ENCODE measurements at places on chromosomes 5 and 9.
A peak's percentile ranks its signal among the peaks of the same experiment; 100 is the strongest.

DNA sequence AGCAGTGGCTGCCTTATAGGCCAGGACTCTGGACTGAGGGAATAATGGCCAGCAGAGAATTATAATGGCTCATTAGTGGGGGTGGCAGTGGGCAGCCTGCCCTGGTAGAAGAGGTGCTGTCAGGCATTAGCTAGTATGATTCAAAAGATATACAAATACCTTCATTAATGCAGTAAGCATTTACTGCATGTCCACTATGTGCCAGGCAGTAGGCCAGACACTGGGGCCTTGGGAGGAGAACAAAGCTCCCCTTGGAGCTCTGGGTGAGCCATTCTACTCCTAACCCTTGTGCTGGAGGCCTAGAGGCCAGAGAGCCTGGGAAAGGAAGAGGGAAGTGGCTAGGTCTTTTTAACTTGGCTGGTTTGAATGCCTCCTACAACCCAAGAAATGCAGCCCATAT lies 2.0 kb upstream of the GARNL3 start:
- peak; percentile 20 for DNase-seq

GRCh38 chr5:102106599-102106998 lies 189.5 kb downstream of the SLCO4C1 start:
- DNase-seq = no peak

- no peak for DNase-seq
Measured at GRCh38 chr5:91875196-91875779, 492.2 kb upstream of the ARRDC3 start.

DNA sequence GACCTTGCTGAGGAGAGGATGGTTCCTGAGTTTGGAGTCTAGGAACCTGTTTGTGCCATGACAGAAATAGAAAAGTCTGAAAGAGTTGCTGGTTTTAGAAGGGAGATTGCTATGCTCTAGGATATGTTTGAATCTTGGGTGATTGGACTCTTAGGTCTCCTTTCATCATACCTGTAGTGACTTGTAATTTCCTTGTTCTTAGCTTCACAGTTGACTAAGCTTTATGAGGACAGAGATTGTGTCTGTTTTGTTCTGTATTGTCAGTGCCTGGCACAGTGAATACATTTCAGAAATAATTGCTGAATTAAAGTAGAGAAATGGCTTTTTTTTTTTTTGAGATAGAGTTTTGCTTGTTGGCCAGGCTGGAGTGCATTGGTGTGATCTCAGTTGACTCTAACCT lies 31.5 kb downstream of the GAPVD1 start:
- DNase-seq = no peak

DNA sequence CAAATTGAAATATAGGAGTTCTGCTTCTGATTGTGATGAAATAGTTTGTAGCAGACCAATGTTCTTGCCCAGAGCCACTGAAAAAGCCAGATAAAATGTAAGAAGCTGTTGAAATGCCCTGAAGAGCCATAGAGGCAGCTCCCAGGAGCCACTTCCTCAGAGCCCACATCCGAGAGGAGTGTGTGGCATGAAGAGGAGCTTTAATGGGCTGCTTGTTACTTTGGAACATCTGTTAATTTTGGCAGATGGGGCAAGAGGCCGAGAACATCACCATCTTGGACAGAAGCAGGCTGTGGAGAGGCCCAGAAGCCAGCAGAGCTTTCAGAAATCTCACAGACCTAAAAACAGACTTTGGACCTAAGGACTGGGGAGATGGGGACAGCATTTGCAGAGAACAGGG lies 370.8 kb downstream of the GADD45G start:
- DNase-seq = no peak

- DNase-seq = peak; percentile 82
Measured at GRCh38 chr5:180353048-180353979, at the start of gene GFPT2. GFPT2 (minus strand) TSS chr5:180353336; CDS start chr5:180353217, 119 bp downstream.

DNA sequence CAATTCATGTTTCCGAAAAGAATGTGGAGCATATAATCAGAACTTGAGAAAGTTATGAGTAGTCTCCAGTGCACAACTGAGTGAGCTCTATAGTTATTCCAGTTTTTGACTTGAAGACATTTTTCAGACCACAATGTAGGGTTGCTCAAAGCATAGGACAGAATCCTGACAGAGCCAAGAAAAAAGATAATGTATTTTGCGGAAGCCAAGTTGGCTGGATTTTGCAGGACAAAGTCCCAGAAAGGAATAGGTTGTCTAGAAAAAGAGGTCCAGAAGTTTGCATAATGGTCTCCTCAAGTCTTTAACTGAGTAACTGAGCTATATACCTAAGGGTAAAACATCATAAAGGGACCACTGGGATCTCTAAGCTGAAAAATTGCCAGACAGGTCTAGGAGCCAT lies 1028.0 kb downstream of the TAF11L14 start:
- DNase-seq = no peak

DNA sequence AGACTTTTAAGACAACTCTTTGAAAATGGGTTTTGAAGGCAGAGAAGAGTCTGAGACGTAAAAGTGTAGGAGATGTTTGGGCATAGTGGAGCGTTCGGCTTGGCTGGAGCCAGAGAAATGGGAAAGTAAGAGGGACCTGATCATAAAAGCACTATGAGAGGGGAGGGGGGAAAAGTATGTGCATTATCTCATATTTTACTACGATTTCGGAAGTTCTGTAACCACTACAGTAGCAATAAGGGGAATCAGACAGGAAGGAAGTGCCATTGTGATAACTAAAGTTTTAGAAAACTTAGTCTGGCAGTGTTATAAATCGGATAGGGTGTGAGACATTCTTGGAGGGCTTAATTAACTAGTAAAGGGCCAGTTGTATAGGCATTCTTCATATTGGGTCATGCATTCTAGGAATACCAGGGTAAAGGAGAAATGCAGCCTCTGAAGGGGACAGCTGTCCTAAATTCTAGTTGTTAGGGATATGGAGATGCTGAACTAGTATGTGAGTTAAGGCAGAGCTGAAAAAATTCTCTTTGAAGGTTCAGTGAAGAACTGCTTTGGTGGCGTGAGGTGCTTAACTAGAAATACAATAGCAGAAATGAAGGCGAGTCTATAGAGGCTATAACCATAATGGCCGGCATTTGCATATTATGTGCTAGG lies 83.8 kb upstream of the FREM1 start:
- DNase-seq = no peak

GRCh38 chr5:140372971-140373487 lies 13.0 kb downstream of the SLC4A9 start:
- peak; percentile 11 for DNase-seq

- no peak for DNase-seq
Measured at GRCh38 chr9:86516564-86516963, 162.4 kb upstream of the TUT7 start.

GRCh38 chr5:35644543-35644942 lies 26.9 kb downstream of the SPEF2 start:
- no peak for DNase-seq

DNA sequence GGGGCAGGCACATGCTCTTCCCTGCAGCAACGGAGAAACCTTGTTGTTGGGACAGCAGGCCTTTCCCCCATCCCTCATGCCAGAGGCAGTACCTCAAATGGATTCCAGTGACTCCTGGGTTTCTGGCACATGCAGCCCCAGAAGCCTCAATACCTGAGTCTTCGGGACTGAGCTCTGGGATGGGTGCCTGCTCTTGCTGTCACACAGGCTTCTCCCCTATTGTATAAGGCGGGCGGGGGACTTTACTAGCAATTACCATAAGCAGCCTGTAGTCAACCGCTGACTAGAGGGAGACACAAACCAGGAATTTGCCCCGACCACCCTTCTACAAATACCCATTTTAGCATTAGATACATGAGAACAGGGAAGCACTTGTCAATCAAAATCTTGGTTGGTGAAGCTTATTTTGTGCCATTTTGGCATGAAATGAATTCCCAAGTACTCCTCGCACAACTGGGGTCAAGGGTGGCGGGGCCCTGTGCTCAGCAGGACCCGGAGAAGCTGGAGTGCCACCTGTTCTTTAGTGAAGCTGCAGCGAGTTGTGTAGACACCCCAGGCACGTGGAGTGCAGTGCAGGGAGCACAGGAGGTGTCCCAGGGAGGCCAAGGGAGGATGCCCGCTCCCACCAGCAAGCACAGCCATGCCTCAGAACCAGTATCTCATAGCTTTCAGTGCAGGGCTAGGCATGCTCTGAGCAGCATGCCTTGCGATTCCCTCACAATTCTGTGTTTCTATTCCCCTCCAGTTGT lies 21.2 kb downstream of the S1PR3 start:
- no peak for DNase-seq

DNA sequence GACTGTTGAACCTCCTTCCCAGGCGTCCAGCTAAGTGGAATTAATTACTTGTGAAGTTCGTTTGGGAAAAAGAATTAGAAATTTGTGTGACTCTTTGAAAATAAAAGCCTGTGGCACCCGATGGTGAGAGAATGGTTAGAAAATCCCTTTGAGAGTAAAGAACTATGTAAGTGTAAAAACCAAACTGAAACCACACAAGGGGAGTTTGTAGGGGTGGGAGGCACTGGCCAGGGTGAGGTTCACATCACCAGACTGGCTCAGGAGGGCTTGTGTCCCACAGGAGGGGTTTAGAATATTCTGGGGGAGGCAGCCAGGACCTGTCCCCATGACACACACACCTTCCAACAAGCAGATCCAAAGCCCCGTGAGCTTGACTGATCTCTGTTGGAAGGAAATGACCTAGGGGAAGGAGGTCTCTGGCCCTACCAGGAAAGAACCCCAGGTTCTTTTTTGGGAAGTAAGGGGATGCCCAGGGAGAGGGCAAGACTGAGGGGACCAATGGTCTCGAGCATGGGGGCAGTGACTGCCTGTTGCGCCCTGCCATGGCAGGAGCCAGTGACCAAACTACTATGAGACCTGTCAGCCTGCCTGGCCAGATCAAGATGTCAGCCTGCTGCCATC lies 4.3 kb downstream of the SPATA24 start:
- no peak for DNase-seq

GRCh38 chr5:172988276-172988675 lies 4.7 kb downstream of the ATP6V0E1 start:
- DNase-seq = no peak

- DNase-seq = no peak
Measured at GRCh38 chr5:54704825-54705224, 187.3 kb downstream of the SNX18 start.

DNA sequence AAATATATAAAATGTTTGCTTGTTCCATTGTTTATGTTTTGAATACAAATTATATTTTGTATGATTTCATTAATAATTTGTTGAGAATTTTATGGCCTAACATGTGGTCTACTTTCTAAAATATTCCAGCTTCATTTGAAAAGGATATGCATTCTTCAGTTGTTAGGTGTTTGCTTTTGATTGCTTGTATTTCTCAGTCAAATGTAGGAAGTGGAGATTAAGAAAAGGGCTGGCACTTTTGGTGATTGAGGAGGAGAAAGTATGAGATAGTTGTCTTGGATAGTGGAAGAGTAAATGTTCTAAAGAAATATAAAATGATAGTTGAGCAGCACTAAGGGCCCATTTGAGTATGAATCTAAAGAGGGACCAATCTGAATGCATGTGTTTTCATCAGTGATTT lies 23.1 kb downstream of the JAK2 start:
- DNase-seq = no peak

GRCh38 chr5:177117441-177118045 lies 16.0 kb upstream of the NSD1 start:
- no peak for DNase-seq

GRCh38 chr5:129716651-129717050 lies 31.2 kb upstream of the MINAR2 start:
- DNase-seq = no peak

- no peak for DNase-seq
Measured at GRCh38 chr5:6840136-6840793, 127.0 kb downstream of the TENT4A start.

GRCh38 chr5:178590924-178591423 lies 781 bp upstream of the COL23A1 start:
- no peak for DNase-seq

GRCh38 chr5:98334946-98335345 lies 438.5 kb upstream of the RGMB start:
- no peak for DNase-seq

- DNase-seq = no peak
Measured at GRCh38 chr5:122816756-122817155, 28.7 kb upstream of the SNX24 start.

DNA sequence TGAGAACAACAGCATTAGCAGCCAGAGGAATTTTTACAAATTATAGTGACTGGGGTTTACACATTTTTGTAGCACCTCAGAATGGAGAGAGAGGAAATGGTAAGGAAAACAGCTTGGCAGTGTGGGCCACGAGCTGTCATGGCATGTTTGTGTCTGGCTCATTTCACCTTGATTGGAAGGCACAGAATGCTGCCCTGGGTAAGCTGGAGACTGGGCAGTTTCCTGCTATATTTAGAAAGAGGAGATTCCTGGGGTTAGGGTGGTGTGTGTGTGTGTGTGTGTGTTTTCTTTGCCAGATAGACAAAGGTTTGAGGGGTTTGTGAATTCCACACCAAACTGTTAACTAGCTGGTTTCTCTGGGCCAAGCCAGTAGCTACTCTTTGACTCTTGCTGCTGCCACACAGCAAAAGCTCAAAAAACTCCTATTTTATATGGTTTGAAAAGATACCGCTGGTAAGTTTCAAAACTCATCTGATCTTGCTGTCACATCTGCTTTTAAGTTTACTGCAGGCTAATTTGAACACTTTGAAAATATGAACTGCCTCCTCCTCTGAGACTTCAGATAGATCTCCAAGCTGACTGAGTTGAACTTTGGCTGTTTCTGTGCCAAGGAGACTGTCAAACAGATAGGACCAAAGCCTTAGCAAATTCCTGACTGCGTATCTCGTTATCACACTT lies 9.1 kb downstream of the ARHGAP26 start:
- no peak for DNase-seq

GRCh38 chr5:153517241-153517611 lies 26.8 kb downstream of the GRIA1 start:
- no peak for DNase-seq

DNA sequence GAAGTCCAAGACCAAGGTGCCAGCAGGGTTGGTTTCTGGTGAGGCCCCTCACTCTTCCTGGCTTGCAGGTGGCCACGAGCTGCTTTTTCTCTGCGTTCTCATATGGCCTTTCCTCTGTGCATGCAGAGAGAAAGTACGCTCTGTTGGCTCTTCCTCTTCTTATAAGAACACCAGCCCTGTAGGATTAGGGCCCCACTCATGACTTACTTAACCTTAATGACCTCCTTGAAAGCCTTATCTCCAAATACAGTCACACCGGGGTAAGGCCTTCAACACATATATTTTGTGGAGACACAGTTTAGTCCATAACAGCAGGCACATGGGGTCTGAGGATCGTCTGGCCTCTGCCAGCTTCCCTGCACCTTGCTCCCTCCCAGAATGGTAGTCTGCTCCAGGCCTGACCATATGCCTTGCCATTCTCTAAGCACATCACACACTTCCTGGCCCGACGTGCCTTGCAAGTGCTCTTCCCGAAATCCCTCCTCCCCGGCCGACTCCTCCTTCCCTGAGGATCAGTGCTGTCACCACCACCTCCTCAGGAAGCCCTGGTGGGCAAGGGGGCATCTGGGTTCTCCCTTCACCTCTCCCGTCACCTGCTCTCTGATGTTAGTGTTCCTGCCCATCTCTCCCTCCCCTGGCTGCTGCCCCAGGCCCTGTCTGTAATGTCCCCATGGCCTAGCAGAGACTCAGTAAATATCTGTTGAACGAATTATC lies 200.7 kb downstream of the AOPEP start:
- no peak for DNase-seq

GRCh38 chr9:107650321-107650720 lies 160.8 kb upstream of the KLF4 start:
- DNase-seq = no peak
